HFFc6 (cell line): ENCODE measurements at places on chromosomes 3 and 15. TPM values are rescaled to one million over a fixed set of nuclear protein-coding genes. Genes with fewer than 3 reads are reported as not detected.

ACKR2 gene
- 0.22 to 0.24 TPM in 2 of 3 replicates, not detected in the other for total RNA-seq

- DNase-seq, result no peak
Observed at GRCh38 chr3:195087328-195087727, 183.6 kb downstream of the XXYLT1 start.

GRCh38 chr15:38176691-38177090 is 75.9 kb upstream of the SPRED1 start:
- DNase-seq, result no peak

DNA sequence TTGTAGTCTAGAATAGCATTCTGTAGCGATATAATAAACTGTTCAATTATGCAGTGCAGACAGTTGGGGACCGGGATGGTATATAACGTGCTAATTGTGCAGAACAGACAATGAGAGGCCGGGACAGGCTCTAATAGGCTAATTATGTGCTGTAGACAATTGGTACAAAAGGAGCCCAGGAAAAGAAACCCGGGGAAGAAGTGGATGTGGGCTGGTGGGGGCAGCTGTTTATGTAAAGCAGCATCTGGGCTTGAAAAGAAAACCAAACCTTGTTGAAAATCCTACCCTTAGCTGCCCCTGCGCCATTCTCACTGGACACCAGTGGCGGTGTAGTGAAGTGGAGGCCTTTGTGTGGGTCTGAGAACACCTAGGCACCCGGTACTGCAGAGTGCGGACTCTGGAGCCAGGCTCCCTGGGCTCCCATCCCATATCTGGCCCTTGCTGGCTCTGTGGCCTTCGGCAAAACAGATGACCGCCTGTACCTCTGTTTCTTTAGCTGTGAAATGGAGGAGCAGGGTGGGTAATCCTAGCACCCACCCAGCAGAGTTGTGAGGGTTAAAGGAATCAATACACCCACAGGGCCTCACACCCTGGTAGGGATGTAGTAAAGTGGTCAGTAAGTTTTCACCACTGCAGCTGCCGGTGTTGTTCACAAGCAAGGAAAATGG is 51.5 kb downstream of the CMTM6 start:
- no peak for DNase-seq

DNA sequence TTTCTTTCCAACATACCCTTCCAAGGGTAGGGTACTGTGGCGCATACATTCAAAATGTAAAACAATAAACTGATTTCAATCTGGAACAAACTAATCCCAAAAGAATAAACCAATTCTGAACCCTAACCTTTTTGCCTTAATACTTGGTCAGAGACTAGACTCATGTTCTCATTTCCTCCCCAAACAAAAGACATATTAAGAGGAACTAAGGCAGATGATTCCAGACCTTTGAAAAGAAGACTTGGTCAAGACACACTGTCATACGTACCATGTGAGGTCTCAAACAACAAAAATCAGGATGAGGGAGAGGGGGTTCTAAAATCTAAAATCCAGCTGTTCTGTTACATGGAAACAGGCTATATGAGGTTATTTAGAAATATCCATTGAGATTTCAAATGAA is 102.1 kb downstream of the RFTN1 start:
- no peak for DNase-seq

CAND2 gene
- 3.8 and 8.2 TPM in 2 replicates for total RNA-seq

DNA sequence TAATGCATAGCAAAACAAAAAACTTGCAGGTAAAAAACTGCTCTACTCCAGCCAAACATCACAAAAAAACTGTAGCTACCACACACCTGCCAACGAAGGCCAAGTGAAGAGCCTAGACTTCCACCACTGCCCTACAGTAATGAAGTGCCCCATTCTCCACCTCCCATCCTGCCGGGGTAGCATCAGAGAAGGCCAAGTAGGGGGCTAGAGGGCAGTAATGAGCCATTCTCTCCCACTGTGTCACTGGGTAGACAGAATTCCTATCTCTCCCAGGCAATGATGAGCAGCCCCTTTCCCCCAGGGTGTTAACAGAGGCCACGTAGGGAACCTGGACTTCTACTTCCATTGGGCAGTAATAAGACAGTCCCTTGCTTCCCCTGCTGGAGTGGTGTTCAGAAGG is 9.5 kb downstream of the SEC22C start:
- peak; percentile 23 for DNase-seq

DNA sequence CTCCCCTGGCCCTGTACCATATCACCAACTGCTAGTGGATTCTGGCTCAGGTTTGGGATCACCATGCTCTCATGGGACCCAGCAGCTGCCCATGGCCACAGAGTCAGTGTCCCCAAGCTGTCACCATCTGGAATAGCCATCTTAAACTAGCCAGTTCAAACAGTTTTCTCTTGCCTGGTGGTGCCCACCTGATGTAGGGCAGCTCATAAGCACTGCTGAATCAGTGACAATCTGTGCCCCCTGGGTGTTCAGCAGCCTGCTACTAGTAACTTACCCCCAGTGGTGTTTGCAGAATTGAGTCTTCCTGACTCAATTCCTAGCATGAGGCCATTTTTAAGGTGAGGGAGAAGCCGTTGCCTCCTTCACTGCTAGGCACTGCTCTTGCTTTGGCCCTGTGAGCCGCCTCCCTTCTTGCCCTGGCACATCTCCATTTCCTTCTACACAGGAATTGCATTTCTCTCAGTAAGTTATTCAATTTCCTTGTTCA is 7.9 kb downstream of the RPSA start:
- no peak for DNase-seq

VIPR1 gene
- total RNA-seq, result not detected in 3 replicates

CPEB1 gene
- total RNA-seq, result 4.5 to 6.4 TPM (median 6.0 TPM) in 3 replicates

- DNase-seq, result no peak
Observed at GRCh38 chr3:159069091-159069490, 267.2 kb downstream of the MFSD1 start.

DNA sequence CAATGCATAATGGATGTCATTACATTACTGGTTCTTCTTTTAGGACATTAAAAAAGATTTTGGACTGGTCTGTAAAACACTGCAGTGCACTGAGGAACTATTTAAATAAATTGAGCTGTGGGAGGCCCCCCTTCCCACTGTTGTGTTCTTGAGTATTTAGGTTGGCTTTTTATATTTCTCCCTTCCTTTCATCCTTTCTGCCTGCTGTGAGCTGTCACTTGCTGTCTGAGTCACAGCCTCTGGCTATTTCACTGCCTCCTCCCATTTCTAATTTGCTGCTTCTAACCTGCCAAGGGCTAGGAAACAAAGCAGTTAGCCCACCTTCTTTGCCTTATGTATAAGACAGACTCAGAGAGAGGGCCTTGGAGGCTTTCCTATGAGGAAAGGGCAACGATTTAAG is 89.0 kb upstream of the FNDC3B start:
- DNase-seq, result peak; percentile 9

DNA sequence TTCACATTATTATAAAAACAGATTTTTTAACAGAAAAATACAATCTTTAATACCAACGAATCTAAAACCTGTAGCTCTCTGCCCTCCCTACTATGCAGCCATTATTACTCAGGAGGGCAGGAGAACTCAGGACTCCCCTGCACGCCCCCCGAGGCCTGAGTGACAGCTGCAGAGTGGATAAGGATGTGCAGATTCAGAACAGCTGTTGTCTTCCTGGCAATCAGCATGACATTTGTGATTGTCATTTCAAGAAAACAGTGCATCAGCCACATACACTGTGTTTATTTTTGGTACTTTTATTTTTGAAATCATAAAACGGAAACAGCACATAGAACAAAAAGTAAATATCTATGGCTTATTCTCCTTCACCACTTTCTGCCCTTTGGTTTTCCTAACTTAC is 450.8 kb downstream of the OCA2 start:
- DNase-seq, result no peak

CNTN4 gene
- total RNA-seq, result not detected in 3 replicates

CLDN1 gene
- 0.60 to 0.77 TPM (median 0.62 TPM) in 3 replicates for total RNA-seq

GRCh38 chr3:14792691-14793121 is 26.1 kb upstream of the FGD5 start:
- no peak for DNase-seq

DNA sequence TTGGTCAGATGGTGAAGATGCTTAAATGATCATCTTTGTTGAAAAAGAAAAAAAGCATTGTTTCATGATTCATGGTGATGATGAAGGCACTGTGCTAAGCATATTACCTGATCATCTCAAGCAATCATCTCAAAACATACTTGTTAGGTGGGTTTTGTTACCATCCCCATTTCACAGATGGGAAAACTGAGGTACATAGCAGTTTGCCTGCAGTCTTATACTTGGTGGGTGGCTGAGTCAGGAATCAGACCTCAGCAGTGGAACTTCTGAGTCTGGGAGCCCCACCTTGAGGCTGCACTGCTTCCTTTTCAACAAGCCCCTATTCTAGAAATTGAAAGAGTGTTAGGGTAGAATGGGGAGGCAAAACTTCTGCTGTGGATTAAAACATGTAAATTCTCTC is 341.1 kb downstream of the THSD4 start:
- DNase-seq, result no peak

AGBL1 gene
- not detected in 2 replicates for total RNA-seq

GRCh38 chr3:191328962-191329653 is at the start of gene CCDC50:
Gene CCDC50 (plus strand): TSS chr3:191329394. CDS start chr3:191329675, 281 bp downstream.
- DNase-seq, result peak; percentile 66

GRCh38 chr3:157981819-157982218 is 124.4 kb downstream of the SHOX2 start:
- DNase-seq, result no peak

TRIM71 gene
- not detected in 3 replicates for total RNA-seq

GRCh38 chr15:82739086-82739485 is 29.4 kb upstream of the AP3B2 start:
- DNase-seq, result peak; percentile 2

RAB6B gene
- 2.0 to 5.4 TPM (median 4.9 TPM) in 3 replicates for total RNA-seq

- DNase-seq, result no peak
Observed at GRCh38 chr15:59237119-59237855, 30.6 kb downstream of the LDHAL6B start.

DNA sequence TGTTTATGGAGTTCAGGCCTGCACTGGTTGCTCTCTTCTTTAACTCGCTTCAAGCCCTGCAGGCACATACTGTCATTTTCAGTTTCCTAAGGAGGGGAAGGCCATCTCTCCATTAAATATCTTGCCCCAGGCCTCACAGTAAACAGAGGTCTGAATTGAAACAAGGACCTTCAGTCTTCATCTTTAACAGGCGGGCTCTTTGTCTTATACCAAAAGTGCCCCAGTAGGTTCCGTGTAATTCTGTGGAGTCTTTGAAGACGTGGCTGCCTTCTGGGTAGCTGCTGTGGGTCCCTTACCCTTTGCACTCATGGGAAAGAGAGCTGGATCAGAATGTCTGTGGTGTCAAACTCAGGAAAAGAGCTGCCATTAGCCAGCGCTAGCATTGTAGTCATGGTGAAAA is 161.2 kb downstream of the APBA2 start:
- no peak for DNase-seq

GRCh38 chr15:64686130-64686735 is 89.2 kb downstream of the RBPMS2 start:
- DNase-seq, result peak; percentile 61

- DNase-seq, result no peak
Observed at GRCh38 chr15:83602021-83602420, 51.9 kb upstream of the ADAMTSL3 start.

GRCh38 chr3:155605571-155605970 is 139.3 kb downstream of the PLCH1 start:
- no peak for DNase-seq

GRCh38 chr15:82172506-82172905 is 90.0 kb downstream of the EFL1 start:
- no peak for DNase-seq

- no peak for DNase-seq
Observed at GRCh38 chr3:189457201-189457607, 174.0 kb upstream of the TP63 start.

DNA sequence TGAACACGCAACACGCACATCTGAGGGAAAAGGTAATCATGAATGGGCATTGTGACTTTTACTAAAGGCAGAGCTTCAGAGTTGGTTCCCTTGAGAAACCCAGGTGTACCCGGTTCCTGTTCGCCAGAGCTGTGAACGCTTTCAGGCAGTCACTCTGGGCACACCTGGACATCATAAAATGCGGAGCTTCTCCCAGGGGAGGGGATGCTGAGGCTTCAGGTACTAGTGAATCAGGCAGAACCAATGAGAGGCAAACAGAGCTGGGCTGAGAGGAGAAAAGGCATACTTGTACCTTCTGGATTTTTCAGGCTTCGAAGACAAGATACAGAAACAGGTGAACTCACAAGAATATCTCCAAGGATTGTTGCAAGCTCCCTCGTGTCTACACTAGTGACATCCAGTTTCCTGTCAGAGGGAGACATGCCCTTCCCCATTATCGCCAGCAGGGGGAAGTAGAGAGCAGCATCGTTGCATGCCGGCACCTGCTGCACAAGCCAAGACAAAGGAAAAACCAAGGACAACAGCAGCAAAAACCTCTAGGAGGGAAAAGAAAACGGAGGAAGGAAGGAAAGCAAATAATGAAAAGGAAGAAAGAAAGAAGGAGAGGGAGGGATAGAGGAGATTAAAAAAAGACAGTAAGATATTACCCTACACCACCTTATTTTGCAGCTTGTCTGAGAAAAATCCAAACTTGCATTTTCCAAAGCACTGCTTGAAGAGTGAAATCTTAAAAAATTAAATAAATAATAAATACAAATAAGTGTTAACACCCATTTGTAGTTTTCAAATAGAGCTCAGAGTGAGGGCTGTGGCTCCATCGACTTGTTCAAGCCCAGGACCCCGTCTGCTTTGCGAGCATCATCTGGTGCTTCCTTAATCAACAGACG is 2.0 kb downstream of the AHSG start:
- DNase-seq, result peak; percentile 66

DNA sequence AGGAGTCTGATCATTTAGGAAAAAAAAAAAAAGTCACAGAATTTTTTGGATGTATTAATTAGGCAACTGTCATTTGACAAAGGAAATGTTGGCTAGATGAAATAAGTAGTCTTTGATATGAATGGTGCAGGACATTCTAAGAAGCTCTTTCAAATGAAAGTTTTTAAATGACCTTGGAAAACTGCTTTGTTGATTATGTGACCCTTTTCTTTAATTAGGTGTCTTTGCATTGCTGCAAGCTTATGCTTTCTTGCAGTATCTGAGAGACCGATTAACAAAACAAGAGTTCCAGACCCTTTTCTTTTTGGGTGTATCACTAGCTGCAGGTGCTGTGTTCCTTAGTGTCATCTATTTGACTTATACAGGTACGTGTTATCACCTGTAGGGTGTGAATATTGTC is 84.0 kb downstream of the STT3B start:
- no peak for DNase-seq

GRCh38 chr3:48285132-48285531 is 44.2 kb downstream of the ZNF589 start:
- peak; percentile 45 for DNase-seq

DNA sequence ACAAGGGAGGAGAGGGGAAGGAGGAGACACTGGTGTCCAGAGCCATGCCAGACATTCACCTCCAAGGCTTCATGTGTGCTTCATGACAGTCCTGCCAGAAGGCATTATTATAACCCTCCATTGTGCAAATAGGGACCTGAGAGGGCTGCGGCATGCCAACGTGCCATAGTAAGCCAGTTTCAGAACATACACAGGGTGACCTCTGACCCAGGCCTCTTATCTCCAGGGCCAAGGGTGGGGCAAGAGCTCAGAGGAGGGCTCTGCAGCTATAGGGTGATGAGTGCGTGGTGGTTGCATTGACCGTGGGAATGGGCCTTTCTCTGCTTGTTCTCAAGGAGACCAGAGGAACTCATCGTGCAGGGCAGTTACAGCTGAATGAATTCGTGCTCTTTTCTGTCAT is 9.7 kb upstream of the ACSBG1 start:
- no peak for DNase-seq

GRCh38 chr15:96042734-96043224 is 287.7 kb upstream of the NR2F2 start:
- DNase-seq, result no peak
